Tibial nerve (tissue), 4 donors: ENCODE measurements at places on chromosomes 13 and 19.
A peak's percentile ranks its signal among the peaks of the same experiment; 100 is the strongest.

DNA sequence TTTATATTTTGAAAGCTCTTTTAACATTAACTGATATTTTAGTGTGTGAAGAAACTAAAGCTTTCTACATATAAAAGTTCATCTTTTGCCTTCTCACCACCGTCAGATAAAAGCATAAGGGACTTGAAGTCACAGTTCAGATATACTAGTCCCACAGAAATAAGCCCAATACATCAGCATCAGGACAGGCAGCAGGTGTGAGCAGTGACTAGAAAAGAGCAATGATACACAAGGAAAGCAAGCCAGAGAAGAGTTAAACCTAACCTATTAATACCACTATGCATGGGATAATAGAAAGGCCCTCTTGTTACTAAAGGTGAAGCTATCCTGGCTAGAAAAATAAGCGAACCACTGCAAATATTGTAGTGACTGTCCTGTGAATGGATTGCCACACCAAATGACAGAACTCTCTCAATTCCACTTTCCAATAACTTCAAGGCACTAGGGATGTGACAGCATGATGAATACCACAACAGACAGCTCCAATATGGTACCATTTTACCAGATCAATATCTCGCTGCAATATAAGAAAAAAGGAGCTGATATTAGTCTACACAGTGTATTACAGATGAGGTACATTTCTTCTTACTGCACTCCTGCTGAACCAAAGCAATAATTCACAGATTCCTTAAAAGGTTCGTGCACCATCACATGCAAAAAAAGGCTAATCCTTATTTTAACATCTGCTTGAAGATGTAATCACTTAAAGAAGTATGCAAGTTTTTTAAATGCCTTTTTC, 114.1 kb downstream of the DACH1 start:
- DNase-seq: no peak
- no peaks in the 10 kb centered on the region for H3K36me3 ChIP-seq
- no peak overlapping the region for H3K4me3 ChIP-seq
- no peaks in the 10 kb centered on the region for H3K27me3 ChIP-seq
- H3K4me1 ChIP-seq: no peaks in the 10 kb centered on the region

- peak within 1 kb of the TSS; percentile 82 for H3K27ac ChIP-seq
- peak within 1 kb of the TSS; percentile 98 for H3K4me3 ChIP-seq
- H3K4me1 ChIP-seq: no peaks in the 10 kb centered on the region
- no peaks in the 10 kb centered on the region for H3K36me3 ChIP-seq
These were observed at the start of gene STK24 for GRCh38 chr13:98576963-98577835. STK24 (minus strand) TSS chr13:98577107; CDS start chr13:98576786, 321 bp downstream.

- no peaks in the 10 kb centered on the region for H3K27me3 ChIP-seq
- no peaks in the 10 kb centered on the region for H3K36me3 ChIP-seq
- no peaks in the 10 kb centered on the region for H3K4me1 ChIP-seq
- no peak overlapping the region for H3K27ac ChIP-seq
These were observed 683.1 kb downstream of the DIAPH3 start for GRCh38 chr13:59480396-59481259.

DNA sequence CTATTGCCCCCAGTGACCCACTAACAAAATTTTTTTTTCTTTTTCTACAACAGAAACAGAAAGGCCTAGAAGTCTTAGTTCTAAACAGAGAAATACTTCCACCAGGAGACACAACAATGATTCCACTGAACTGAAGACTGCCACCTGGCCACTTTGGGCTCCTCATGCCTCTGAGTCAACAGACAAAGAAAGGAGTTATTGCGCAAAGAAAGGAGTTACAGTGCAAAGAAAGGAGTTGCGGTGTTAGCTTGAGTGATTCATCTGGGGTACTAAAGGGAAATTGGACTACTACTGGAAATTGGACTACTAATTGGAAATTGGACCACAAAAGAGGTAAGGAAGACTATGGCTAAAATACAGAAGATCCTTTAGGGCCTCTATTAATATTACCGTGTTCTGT, 116.6 kb downstream of the PCDH17 start:
- no peaks in the 10 kb centered on the region for H3K36me3 ChIP-seq
- H3K4me3 ChIP-seq: no peak overlapping the region
- H3K27me3 ChIP-seq: no peaks in the 10 kb centered on the region
- no peak for DNase-seq
- H3K4me1 ChIP-seq: no peaks in the 10 kb centered on the region

GRCh38 chr19:12956446-12957388, at the start of gene GADD45GIP1:
GADD45GIP1 (minus strand) TSS chr19:12957223; CDS start chr19:12957212, 11 bp downstream.
- peak within 1 kb of the TSS; percentile 66 for H3K4me3 ChIP-seq
- no peaks in the 10 kb centered on the region for H3K27me3 ChIP-seq
- peaks cover 52% of the 10 kb centered on the region for H3K4me1 ChIP-seq
- peak within 1 kb of the TSS; percentile 91 for H3K27ac ChIP-seq
- peak; percentile 44 for DNase-seq

DNA sequence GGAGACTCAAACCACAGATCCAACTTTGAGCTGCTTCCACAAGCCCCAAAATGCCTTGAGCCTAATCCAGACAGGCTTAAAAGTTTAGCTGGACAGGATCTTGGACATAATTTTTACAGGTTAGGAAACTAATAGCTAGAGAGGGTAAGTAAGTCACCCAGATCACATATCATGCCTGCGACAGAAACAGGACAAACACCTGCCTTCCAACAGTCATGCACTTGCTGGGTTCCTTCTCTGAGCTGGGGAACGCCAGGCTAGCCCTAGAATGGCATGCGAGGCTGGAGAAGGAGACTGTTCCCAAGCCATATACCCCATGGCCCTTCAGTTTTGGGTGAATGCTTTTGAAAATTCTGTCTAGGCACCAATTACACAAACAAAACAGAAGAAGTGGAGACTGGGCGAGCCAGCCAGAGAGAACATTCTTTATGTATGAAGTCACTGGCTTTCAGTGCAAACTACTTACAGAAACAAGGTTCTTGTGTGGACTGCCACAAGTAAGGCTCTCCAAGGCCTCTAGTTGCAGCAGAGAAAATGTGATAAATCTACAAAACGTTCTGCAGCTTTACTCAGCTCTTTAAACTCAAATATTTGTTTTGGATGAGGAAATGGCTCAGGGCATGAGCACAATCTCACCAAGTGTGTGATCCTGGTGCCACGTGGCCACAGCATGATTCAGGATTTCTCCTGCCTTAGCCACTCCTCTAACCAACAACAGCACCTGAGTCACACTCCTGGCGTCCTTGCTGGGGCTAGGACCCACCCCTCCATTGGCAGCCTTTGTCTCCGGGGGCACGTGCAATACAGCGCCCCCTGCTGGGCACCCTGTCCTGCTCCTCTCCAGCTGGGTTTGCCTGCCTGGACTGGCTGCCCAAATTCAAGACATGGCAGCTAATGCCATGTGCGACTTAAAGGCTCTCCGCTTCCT, 73.4 kb upstream of the UBL3 start:
- H3K27ac ChIP-seq: peak overlapping the region; percentile 86
- peaks cover 39% of the 10 kb centered on the region for H3K4me1 ChIP-seq
- no peaks in the 10 kb centered on the region for H3K27me3 ChIP-seq
- H3K36me3 ChIP-seq: no peaks in the 10 kb centered on the region
- peak; percentile 36 for DNase-seq
- no peak overlapping the region for H3K4me3 ChIP-seq

DNA sequence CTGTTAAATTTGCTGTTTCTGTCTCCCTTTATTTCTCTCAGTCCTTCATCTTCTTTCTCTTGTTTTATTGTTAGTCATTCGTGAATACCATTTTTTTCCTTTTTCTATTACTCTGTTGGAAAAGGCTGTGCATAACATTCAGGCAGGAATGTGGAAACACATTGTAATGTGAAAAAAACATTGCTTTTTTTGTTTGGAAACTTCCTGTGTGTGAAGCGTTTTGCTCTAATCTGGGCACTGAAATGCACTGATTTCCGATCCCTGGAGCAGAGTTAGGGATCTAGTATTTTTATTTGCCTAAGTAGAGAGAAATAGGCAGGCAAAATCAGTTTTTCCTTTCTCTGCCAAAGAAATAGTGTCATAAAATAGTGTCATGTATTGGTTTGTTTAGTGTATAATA, 155.5 kb downstream of the PCCA start:
- H3K27me3 ChIP-seq: no peaks in the 10 kb centered on the region
- no peak overlapping the region for H3K27ac ChIP-seq
- DNase-seq: no peak
- no peak overlapping the region for H3K4me3 ChIP-seq
- H3K4me1 ChIP-seq: peaks cover 7% of the 10 kb centered on the region

DNA sequence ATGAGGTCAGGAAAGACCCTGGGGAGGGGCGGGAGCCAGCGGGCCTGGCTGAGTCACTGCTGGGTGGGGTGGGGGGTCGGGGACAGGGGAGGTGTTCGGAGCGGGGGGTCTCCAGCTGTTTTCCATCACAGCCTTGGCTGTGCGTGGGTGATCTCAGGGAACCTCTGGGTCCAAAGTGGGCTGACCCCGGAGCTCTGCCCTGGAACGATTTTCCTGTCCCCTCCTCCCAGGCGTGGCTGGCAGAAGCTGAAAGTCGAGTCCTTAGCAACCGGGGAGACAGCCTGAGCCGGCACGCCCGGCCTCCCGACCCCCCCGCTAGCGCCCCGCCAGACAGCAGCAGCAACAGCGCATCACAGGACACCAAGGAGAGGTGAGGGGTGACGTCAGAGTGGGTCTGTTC, 10.6 kb downstream of the TRIP10 start:
- DNase-seq: no peak
- H3K36me3 ChIP-seq: peaks cover 22% of the 10 kb centered on the region
- H3K4me1 ChIP-seq: no peaks in the 10 kb centered on the region
- H3K27me3 ChIP-seq: no peaks in the 10 kb centered on the region

DNA sequence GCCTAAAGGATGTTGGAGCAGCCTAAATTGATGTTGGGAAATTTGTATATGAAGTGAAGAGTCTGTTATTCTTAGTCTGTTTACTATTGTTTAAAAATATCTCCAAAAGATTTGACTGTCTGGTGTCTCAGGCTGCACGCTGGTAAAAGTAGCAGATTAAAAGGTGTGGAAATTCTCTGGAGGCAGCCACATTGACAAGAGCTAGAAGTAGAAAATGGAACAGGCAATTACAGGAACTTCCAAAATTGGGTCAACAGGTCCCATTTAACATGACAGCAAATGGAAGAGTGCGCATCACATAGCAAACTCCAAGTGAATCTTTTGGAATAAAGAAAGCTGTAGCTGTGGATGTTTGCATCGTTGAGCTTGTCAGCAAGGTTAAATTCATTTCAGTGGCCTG, 138.3 kb downstream of the MTUS2 start:
- DNase-seq: no peak
- H3K27me3 ChIP-seq: no peaks in the 10 kb centered on the region
- no peak overlapping the region for H3K4me3 ChIP-seq
